ENCODE measurements at places on chromosomes 3 and 15. TPM values are rescaled to one million over a fixed set of nuclear protein-coding genes. Genes with fewer than 3 reads are reported as not detected.

The TUSC7 gene
- total RNA-seq, result not detected

The RYR3 gene
- 15.4 TPM for total RNA-seq

The IL17RB gene
- 2.2 TPM for total RNA-seq

The TPRG1 gene
- 0.94 TPM for total RNA-seq

The RAB7A gene
- 26.7 TPM for total RNA-seq

The CHRFAM7A gene
- total RNA-seq, result 3.9 TPM

The ZNF774 gene
- total RNA-seq, result 6.1 TPM

DNA sequence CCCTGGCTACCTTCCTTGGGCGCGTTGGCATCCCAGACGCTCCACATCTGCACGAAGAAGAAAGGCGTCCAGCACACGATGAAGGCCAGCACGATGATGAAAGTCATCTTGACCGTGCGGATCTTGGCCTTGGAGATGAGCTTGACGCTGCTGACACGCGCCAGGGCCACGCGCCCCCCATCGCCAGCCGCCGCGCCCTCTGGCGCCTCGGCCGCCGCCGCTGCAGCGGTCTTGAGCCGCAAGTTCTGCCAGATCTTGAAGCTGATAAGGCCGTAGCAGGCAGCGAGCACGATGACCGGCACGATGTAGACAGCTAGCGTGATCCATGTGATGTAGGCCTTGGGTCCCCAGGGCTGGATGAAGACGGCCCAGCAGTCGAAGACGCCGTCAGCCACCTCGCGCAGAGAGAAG is 2.2 kb downstream of the OXTR start:
- no peak for DNase-seq

DNA sequence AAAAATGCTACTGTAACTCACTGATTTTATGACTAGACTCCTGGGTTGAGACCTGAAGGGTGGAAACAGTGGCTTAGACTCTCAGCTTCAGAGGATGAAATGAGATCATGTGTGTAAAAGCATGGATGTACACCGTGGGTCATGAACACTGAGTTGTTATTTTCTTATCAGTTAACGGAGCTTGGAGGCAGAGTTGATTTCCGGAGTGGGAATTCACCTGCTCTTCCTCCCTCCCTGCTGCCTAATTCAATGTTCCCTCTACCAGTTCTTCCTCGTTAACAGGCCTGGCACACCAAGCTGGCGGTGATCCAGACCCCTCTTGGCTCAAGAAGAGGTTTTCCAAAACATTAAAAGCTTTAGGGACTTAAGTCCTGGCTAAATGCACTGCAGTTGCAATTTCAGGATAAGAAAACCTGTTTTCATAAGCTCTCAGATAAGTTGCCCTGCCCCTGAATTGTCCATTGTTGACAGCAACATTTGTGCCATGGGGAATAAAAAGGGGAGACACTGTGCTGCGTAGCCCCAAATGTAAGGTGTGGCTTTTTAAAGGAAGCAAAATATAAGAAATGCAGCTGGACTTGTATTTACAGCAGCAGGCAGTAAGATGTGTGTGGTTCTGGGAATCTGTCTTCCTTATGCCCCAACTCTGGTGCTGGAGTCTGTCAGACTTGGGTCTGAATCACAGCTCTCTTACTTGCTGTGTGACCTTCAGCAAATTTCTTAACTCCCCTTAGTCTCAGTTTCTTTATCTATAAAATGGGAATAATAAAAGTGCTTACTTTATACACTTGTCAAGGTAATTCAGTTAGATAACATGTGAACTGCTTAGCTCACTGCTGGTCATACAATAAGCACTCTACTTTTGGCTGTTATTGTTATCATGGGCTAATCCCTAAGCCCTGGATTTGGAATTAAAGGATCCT is 9.9 kb downstream of the PDIA5 start:
- no peak for DNase-seq

GRCh38 chr3:184716622-184717398 is 4.9 kb upstream of the MAGEF1 start:
- no peak for DNase-seq

DNA sequence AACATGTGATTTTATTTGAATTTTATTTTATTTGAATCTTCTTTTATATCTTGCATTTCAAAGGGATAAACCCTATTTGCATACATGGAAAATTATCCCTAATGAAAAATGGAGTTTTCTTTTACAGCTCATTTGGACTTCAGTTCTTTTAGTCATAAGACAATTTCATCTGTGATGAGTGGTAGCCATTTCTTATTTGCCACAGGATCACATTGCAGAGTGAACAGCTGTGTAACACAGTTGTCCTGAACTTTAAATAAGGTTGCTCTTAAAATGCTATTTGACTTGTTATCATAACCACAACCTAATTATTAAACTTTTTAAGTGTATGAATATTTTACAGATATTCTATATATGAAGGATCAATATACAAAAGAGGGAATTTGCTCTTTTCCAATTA is 221.7 kb upstream of the ROPN1 start:
- DNase-seq, result no peak

DNA sequence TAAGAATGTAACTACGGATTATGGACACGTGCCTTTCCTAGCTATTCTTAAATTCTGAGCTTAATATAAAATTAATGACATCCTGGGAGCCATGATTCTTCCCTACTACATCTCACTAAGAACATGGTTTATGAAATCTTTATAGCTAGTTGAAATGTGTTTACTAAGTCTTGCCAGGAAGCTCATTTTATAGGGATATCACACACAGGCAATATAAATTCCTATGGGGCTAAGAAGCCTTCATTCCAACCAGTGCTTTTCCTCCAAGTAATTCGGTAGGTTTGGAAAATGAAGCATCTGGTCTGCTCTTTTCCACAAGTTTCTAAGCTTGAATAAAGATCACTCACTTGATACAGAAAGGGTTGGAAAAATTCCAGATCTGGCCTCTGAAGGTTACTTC is 802.6 kb downstream of the FHIT start:
- DNase-seq, result no peak

- DNase-seq, result peak; percentile 65
Observed at GRCh38 chr3:13493867-13494441, 13.8 kb downstream of the HDAC11 start.

GRCh38 chr3:72439321-72440183 is 408.7 kb downstream of the SHQ1 start:
- DNase-seq, result no peak

DNA sequence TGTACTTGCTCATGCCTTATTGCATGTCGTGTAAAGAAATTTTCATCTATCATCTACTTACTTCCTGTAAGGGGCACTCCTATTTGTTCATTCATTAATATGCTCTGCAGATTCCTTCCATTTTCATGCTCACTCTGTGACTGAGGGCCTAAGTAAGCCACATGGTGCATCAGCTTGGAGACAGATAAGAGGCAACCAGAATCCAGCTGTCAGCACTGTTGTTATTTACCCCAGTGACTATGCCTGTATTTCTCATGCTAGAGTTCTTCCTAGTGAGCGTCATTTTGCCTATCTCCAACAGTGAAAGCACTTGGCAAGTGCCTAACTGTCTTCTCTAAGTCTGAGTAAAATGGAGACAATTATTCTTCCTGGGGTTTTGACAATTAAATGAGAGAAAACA is 124.8 kb upstream of the ABI3BP start:
- DNase-seq, result no peak

DNA sequence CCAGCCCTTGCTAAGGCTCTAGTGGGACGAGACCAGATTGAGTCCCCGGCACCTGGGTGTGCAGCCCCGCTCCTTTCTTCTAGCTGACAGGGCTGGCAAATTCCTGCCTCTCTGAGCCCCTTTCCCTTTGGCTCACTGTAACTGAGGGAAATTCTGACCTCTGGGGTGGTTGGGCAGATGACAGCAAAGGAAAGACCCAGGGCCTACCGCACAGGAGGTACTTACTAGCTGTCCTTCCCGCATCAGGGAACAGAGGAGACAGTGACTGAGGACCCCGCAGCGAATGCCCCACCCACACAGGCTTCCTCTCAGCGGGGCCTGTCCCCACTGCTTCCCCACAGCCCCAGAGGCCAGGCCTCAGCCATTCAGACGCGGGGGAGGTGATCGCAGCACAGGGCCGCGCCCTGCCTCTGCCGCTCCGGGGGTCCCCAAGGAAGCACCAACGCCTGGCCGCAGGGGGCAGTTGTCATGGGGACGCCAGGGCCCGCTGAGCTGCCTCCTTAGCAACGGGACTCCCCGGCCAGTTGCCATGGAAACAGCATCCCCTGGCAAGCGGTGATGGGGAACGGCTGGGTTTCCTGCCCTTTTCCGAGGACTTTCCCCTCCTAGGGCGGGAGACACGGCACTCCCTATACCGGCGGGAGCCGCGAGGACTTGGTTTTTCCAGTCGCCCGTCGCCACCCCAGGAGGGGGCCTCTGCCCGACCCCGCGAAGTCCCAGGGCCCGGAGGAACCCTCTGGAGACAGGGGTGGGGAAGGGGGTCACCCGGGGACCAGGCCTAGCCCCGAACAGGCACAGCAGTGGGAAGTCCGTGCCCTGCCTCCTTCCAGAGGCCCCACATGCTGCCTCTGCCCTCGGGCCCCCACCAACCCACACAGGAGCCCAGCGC is 50.1 kb downstream of the HCN4 start:
- peak; percentile 18 for DNase-seq

GRCh38 chr15:57743424-57743823 is 36.9 kb downstream of the POLR2M start:
- DNase-seq, result no peak

DNA sequence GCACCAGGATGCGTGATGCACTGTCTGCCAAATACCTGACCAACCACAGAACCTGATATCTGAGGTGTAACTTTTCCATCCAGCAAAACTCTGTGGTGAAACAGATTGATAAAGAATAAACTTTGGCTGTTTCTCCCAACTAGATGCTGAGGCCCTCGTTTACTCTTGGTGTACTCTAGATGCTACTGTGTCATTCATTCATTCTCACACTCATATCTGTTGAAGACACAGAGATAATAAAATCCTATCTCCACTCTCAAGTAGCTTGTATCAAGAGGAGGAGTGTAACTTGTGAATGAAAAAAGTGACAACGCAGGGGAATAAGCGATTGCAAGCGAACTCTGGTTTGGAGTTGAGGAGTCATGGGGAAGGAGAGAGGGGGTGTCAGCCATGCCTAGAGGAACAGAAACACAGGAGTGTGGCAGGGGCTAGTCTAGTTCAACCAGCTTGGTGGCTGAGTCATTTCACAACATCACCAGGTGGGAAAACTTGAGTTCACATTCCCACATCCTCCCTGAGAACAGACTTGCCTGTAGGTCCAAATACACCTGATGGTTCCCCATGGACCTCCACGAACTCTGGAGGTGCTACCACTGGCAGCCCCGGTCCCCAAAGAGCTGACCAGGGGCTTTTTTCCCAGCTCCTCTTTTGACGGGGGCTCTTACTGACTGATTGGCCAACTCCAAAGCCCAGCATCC is 73.3 kb upstream of the SNRK start:
- DNase-seq, result no peak

DNA sequence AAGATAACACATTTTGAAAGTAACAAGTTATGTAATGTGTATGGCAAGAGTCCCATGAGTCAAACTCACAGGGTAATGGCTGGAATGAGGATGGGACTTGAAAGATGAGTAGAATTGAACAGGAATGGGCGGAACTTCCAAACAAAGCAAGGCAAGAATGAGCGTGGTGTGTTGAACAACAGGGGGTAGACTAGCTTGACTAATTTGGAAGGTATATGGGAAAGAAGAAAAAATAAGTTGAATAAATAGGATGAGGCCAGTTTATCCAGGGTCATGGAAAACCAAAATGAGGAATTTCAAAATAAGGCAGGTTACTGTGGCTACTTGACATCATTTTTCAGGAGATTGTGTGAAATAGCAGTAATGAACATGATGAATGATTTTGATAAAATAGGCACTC is 2.5 kb upstream of the DPH6 start:
- no peak for DNase-seq

- DNase-seq, result no peak
Observed at GRCh38 chr3:126314790-126315658, 42.2 kb downstream of the KLF15 start.

DNA sequence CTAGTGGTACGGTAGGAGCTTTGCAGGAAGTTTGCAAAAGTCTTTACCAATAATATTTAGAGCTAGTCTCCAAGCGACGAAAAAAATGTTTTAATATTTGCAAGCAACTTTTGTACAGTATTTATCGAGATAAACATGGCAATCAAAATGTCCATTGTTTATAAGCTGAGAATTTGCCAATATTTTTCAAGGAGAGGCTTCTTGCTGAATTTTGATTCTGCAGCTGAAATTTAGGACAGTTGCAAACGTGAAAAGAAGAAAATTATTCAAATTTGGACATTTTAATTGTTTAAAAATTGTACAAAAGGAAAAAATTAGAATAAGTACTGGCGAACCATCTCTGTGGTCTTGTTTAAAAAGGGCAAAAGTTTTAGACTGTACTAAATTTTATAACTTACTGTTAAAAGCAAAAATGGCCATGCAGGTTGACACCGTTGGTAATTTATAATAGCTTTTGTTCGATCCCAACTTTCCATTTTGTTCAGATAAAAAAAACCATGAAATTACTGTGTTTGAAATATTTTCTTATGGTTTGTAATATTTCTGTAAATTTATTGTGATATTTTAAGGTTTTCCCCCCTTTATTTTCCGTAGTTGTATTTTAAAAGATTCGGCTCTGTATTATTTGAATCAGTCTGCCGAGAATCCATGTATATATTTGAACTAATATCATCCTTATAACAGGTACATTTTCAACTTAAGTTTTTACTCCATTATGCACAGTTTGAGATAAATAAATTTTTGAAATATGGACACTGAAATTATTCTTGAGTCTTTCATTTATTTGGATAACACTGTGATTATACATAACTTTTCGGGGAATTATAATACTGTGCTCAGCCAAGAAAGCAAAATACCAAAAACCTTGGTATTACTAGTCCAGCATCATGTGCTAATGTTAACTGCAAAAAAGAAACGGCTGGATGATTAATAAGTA is 2.2 kb downstream of the SOX2 start:
- DNase-seq, result no peak

DNA sequence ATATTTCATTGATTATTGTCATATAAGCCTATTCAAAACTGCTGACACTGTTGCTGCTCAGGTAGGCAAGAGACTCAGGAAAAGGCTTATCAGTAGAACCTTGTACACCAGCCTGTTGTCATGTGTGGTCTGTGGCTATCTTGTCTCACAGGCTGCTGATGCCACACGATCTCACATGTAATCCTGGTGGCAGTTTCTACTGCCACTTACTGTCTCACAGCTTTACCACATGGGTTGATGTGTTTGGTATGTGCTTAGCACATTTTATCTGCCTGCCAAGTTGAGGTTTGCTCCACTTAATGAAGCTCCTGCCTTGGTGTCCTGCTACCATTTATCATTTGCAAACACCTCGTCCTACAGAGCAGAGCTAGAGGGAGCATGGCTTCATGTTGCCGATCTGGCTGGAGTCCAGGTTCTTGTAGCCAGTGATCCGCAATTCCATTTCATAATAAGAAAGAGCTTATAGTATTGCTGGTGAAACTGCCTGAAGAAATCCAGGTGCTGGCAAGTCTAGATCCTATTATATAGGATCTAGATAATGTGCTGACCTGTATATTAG is 637.9 kb downstream of the NLGN1 start:
- DNase-seq, result no peak

DNA sequence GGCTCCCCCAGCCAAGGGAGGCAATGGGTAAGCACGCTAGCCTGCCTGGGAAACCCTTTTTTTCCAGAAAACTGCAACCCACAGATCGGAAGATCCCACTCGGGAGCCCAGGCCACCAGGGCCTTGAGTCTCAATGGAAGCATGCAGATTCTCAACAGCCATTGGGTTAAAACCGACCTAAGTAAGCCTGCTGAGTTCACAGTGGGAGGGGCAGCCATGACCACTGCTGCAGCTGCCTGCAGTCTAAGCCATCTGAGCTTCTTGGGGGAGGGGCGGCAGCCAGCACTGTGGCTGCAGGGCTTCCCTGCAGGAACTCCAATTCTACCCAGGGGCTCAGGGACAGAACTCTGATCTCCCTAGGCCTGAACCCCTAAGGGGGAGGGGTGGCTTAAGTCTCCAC is 82.0 kb downstream of the DPPA2 start:
- DNase-seq, result no peak

GRCh38 chr3:166743481-166744134 is 636.5 kb downstream of the ZBBX start:
- DNase-seq, result no peak

All from occipital lobe (tissue), 3 donors.